ENCODE measurements at places on chromosomes 6 and 20.

DNA sequence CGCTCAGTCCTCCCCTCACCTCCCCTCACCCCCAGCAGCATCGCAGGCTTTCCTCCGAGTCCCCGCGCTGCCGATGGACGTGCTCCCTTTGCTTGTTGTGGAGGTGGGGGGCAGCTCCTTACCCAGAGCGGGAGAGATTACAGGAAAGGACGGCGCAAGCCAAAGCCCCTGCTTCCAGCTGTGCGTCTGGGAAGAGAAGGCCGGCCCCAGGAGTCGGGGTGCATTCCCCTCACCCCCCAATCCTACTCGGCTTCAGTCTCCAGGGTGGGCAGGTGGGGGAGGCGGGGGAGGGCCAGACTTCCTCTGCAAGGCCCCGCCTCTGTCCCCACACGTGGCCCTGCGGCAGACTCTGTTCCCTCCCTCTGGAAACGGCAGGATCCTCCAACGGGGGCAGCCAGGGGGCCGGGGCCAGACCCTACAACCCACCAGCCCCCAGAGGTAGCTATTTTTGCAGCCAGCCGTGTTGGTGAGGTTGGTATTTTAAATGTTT, 43.6 kb downstream of the NTSR1 start:
- DNase-seq: no peak
- H3K36me3 ChIP-seq: no peaks in the 10 kb centered on the region
- no peaks in the 10 kb centered on the region for H3K27me3 ChIP-seq
- no peak overlapping the region for H3K4me3 ChIP-seq
- no peak overlapping the region for H3K27ac ChIP-seq

DNA sequence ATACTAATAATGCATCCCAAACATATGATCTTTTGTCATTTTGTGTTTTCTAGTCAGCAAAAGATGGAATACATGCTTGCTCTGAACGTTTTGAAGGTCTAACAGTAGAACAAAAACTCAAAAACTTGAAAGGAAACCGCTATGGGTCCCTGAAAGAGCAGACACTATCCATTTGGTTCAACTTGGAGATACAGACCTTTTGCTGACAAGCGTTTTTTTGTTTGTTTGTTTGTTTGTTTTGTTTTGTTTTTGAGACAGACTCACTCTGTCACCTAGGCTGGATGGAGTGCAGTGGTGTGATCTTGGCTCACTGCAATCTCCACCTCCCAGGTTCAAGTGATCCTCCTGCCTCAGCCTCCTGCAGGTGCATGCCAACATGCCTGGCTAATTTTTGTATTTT, 644.3 kb upstream of the PTCHD4 start:
- H3K27ac ChIP-seq: no peak overlapping the region
- no peaks in the 10 kb centered on the region for H3K36me3 ChIP-seq
- no peak for DNase-seq
- H3K4me1 ChIP-seq: no peaks in the 10 kb centered on the region
- no peaks in the 10 kb centered on the region for H3K27me3 ChIP-seq

GRCh38 chr6:91438570-91438969, 851.7 kb upstream of the MAP3K7 start:
- H3K36me3 ChIP-seq: no peaks in the 10 kb centered on the region
- H3K4me3 ChIP-seq: no peak overlapping the region
- DNase-seq: no peak
- no peaks in the 10 kb centered on the region for H3K27me3 ChIP-seq
- no peak overlapping the region for H3K27ac ChIP-seq

GRCh38 chr6:139175389-139175948, 40.6 kb downstream of the HECA start:
- H3K36me3 ChIP-seq: peaks cover 26% of the 10 kb centered on the region
- no peak overlapping the region for H3K27ac ChIP-seq
- H3K4me3 ChIP-seq: no peak overlapping the region
- H3K27me3 ChIP-seq: no peaks in the 10 kb centered on the region

DNA sequence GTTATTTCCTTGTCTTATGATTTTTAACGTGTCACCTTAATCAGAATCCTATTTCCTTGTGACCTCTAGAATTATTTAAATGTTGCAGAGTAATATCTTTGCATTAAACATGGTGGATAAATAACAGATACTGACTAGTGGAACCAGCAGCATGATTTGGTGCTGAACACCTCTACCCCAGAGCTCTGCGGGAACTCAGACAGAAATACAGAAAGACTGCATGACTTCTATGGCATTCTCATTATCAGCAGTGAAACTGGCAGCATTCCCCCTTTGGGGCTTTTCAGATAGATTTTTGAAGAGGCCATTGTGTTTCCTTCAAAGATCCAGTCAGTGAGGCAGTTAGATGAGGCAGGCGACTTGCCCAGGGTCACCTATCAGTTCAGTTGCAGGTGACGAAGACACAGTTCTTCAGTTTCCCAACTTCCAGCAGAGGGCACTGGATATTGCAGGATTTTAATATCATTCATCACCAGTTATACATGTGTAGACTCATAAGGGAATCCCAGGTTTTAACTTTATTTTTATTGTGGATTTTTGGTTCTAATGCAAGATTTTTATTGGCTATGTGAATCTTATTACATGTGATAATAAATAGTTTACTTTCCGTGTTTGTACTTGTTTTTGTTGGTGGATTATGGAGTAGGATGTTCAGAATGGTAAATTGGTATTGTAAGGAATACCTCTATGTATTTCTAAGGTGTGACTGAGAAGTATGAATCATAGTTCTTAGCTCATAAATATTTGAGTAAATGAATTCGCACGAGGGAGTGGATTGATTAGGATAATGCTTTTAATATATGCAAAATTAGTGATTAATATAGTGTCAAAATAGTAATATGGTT, 81.3 kb downstream of the AFDN start:
- H3K27me3 ChIP-seq: no peaks in the 10 kb centered on the region
- H3K4me1 ChIP-seq: no peaks in the 10 kb centered on the region
- H3K27ac ChIP-seq: no peak overlapping the region
- H3K4me3 ChIP-seq: no peak overlapping the region
- H3K36me3 ChIP-seq: peaks cover 48% of the 10 kb centered on the region
